ENCODE measurements at places on chromosomes 6 and 20.

- DNase-seq, result no peak
Observed at GRCh38 chr20:62845416-62846160, 16.0 kb downstream of the TCFL5 start.

- DNase-seq, result no peak
Observed at GRCh38 chr6:34144581-34145160, 1.2 kb downstream of the GRM4 start.

GRCh38 chr6:74969591-74970267, 236.1 kb downstream of the COL12A1 start:
- DNase-seq, result no peak

- no peak for DNase-seq
Observed at GRCh38 chr6:42974919-42975505, 4.0 kb downstream of the PEX6 start.

DNA sequence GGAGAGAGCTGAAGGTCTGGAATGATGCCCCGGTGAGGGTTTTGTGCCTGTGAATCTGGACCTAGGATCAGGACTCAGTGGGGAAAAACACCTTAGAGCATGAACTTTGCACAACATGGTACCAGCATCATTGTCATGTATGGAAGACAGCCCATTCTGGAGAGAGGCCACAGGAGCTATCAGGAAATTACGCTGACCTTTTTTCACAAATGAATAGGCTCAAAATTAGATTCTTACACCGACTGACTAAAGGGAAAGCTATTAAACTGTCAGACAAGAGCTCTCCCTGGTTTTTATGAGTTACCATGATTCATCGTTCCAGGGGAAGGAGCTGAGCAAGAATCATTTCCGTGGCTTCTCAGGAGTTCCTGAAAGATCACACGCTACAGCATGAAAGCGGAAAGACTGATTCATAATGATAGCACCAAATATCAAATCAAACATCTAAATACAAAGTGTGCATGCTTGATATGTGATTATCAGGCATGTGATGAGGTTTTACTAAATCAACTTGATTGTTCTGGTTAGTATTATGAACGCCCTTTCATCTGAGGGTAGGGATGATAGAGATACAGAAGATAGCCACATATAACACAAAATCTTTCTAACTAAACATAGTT, 224.9 kb upstream of the SMLR1 start:
- no peak for DNase-seq

DNA sequence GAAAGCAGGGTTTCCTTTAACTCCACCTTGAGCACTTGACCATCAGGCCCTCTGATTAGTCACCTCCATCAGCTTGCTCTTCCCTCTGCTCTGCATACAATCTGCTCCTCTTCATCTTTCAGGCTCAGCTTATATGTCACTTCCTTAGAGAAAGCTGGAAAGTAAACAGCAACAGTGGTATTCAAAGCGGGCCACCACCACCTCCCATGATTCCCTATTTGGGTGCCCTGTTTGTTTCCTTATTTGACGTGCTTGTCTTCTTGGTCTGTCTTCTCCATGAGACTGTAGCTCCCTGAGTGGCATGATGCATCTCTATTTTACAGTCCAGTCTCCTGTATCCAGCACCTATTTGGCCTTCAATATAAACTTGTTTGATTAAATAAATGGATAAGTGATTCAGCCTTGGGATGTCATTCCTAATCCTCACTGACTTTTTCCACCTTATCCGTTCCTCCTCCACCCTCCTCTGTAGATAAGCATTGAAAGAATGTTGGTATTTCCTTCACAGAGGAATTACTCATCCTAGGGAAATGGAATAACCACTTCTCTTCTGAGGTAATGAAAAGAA, 102.8 kb upstream of the SGK1 start:
- DNase-seq, result no peak

- DNase-seq, result peak; percentile 89
Observed at GRCh38 chr6:31815025-31815838, at the start of the genes HSPA1A and HSPA1L. TSS of gene HSPA1A (plus strand) at chr6:31815543. CDS start at chr6:31815757, 214 bp downstream. TSS of gene HSPA1L (minus strand) at chr6:31815283. CDS start at chr6:31811972, 3,311 bp downstream.

DNA sequence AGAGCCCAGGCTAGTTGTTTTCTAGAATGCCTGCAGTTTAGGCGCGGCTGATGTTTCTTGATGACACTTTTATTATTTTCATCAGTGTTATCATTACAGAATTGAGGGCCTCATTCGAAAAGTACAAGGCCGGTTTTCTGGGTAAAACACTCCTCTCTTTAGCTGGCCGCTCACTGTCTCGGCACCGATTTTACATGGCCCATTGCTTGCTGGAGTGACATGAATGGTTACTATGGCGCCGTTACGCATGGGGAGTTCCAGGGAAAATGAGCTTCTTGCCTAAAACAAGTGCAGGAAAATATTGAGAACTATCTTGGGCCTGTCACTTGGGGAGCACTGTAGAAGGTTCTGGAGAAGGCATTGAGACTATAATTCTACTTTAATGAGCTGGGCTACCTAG, 317.8 kb downstream of the CDH4 start:
- DNase-seq, result no peak

GRCh38 chr6:11043961-11044711, at the start of gene ELOVL2:
TSS of gene ELOVL2 (minus strand) at chr6:11044305. CDS start at chr6:11044230, 75 bp downstream.
- DNase-seq, result no peak

DNA sequence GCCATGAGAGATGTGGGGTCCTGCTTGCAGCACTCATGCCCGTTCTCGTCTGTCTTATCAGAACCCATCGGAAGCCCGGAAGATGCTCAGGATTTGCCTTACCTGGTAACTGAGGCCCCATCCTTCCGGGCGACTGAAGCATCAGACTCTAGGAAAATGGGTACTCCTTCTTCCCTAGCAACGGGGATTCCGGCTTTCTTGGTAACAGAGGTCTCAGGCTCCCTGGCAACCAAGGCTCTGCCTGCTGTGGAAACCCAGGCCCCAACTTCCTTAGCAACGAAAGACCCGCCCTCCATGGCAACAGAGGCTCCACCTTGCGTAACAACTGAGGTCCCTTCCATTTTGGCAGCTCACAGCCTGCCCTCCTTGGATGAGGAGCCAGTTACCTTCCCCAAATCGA, 8.3 kb downstream of the PI16 start:
- peak; percentile 49 for DNase-seq

GRCh38 chr6:116973976-116974375, 96.9 kb downstream of the RFX6 start:
- no peak for DNase-seq

DNA sequence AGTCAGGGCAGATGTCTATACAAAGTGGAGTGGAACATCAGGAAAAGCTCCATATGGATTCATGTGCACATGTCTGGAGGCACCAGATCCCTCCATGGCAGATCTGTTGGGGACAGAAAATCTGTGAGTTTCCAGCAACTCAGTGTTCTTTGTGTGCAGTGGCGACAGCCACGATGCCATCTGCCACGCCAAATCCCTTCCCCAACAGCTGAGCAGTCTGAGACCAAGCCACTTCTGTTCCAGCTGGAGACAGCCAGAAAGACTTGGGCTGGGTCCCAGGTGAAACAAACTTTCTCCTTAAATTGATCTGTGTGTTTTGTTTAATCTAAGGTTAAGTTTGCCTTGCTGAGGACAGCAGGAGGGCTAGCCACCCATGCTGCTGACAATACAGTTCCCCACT, 22.9 kb downstream of the FKBP1A start:
- no peak for DNase-seq

DNA sequence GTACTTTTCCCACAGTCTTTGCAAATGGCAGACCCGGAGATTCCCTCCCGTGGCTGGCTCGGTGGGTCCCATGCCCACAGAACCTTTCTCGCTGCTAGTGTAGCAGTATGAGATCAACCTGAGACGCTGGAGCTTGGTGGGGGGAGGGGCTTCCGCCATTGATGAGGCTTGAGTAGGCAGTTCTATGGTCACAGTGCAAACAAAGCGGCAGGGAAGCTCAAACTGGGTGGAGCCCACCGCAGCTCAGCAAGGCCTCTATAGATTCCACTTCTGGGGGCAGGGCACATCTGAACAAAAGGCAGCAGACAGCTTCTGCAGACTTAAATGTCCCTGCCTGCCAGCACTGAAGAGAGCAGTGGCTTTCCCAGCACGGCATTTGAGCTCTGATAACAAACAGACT, 186.0 kb upstream of the KCNK16 start:
- no peak for DNase-seq

- DNase-seq, result no peak
Observed at GRCh38 chr6:136341967-136342366, 52.3 kb upstream of the BCLAF1 start.

- no peak for DNase-seq
Observed at GRCh38 chr6:135905604-135906300, 54.3 kb downstream of the PDE7B start.

DNA sequence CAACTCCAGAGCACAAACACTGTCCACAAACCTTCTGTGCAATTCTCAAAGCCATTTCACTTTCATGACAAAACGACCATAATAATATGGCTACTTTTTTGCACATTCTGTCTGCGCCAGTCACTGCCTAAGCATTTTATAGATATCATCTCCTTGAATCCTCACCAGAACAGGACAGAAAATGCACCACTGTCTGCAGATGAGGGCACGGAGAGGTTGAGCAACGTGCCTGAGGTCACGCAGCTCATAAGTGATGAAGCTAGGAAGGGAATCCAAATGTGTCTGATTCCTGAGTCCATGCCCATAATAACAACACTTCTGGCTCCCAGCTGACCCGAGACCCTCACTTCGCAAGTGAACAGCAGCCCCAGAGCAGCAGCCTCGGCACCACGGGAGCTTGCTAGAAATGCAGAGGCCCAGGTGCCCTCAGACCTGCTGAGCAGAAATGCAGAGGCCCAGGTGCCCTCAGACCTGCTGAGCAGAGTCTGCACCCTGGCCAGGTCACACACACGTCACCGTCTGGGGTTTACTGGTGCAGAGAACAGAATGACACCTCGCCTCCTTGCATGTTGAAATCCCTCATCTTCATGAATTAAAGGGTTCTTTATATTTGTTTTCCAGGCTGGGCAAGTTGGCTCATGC, 265.2 kb downstream of the BMP7 start:
- no peak for DNase-seq

DNA sequence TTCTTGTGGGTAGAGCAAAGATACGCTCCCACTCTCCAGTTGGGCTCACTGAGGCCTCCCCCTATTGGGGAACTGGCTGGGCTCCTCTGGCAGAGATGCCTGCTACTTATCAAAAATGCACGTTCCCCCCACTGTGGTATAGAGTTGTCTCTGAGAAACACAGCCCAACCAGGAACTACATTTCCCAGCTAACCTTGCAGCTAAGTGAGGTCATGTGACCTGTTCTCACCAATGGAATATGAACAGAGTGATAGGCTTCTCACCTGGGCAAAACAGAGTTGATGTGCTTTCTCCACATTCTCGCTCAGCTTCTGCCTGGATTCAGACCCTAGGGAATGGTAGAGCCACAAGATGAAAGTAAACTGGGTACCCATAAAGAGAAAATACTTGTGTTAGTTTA, 49.1 kb upstream of the PTPRT start:
- no peak for DNase-seq

GRCh38 chr20:2114990-2115681, 13.5 kb downstream of the STK35 start:
- no peak for DNase-seq

- peak; percentile 40 for DNase-seq
Observed at GRCh38 chr6:126033696-126034095, 47.4 kb downstream of the TRMT11 start.

DNA sequence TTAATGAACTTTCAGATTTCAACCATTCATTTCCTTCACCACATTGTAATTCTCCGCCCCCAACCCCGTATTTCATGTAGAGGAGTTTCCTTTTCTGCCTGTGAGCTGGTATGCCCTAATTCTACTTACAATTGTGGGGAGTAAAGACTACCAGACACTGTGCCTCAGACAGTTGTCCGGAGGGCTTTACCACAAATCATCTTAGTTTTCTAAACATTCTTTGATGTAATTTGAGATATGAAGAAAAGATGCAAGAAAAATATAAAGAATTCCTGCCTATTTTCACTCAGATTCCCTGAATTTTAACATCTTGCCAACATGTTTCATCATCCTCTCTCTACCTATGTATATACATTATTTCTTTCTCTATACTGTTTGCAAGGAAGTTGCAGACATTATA, 28.3 kb upstream of the LOC128125822 start:
- DNase-seq, result no peak

GRCh38 chr6:64012351-64013001, 376.9 kb downstream of the PHF3 start:
- DNase-seq, result peak; percentile 7

GRCh38 chr6:85866370-85866730, 223.7 kb upstream of the SYNCRIP start:
- DNase-seq, result no peak

DNA sequence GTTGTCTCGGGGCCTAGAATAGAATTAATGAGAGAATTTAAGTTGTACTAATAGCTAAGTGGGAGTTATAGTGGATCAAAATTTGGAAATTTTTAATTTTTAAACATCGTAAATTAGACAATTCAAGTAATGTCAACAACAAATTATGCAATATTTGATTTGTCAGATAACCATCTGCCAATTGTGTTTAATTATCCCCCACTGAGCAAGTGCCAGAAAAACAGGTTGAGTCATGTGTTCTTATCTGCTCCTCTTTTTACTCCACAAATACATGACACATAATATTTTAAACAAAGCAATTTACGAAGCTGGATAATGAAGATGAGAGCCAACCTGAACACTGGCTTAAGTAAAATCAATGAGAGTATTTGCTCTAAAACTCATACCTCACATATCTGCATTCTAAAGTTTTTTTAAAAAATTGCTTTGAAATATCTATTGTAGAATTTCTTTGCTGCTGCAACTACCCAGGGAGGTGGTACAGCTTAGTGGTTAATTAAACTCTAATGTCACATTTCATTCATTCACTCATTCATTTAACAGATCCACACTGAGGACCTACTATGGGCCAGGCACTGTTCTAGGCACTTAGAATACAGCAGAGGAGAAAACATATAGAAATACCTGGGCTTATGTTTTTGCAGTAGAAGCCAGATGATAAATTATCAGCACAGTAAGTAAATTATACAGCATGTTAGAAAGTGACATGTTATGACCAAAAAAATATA, 57.1 kb upstream of the MAP7 start:
- DNase-seq, result no peak

DNA sequence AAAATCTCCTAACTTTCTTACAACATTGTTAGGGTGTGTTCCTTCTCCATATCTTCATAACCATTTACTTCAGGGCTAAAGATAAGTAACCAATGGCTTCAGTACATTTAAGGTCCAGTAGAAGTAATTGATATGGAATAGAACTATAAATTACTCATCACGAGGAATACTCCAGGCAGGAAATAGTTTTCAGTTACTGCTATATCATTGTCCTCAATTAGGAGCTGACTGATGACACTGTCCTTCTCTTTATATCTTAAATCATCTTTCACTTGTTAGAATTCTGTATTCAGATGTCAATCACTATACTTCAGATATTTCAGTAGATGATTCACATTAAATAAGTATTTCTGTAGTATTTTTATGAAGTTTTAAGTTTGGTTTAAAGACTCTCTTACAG, 88.4 kb downstream of the COL19A1 start:
- DNase-seq, result no peak

DNA sequence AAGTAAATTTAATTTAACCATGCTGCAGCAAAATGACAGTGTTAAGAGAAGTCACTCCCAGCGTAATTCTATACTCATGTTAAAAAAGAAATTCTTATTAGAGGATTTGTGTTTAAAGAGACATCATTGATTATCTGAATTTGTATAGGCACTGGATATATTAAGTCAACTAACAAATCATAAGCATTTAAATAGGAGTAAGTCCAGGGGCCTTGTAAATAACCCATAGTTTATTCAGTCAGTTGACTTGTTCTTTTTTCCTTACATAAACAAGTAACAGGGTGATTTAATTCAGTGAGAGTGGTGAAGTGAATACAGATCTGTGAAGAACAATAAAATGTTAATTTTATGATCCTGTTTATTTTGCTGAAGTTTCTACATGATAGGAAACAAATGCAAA, 22.4 kb downstream of the LYRM4 start:
- no peak for DNase-seq
